ENCODE measurements at places on chromosomes 3 and 15.
A peak's percentile ranks its signal among the peaks of the same experiment; 100 is the strongest.

DNA sequence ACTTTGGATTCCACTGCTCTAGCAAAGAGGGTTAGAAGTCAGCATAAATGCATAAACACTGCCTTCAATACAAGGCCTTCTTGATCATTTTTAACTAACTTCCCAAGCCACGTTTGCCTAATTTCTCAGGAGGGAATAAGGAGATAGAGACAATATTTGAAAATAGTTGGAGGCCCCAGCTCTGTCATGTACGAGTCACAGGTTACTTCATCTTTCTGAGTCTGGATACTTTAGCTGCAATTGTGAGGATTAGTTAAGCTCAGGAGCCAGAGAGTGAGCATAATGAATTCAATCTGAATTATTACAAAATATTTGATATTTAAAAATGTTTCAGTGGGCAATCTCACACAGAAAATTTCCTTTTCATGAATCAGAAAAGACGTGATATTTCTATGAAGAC lies 298.9 kb downstream of the SHOX2 start:
- DNase-seq = peak; percentile 62

DNA sequence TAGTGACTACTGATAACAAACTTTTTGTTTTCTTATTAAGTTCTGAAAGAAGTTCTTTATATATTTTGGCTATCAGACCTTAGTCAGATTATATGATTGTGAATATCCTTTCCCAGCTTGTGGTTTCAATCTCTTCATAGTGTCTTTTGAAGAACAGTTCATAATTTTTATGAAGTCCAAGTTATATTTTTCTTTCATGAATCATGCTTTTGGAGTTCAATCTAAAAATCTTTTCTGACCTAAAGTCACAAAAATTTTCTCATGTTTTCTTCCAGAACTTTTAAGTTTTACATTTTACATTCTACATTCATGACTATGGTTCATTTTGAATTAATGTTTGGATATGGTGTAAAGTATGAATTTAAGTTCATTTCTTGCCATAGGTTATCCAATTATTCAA lies 34.2 kb upstream of the OCA2 start:
- DNase-seq = peak; percentile 36

GRCh38 chr3:117439812-117440211 lies 730.2 kb downstream of the TUSC7 start:
- peak; percentile 31 for DNase-seq

GRCh38 chr3:128794770-128795649 lies 69.0 kb downstream of the RAB7A start:
- peak; percentile 82 for DNase-seq

- peak; percentile 89 for DNase-seq
These were observed 40.7 kb upstream of the LMCD1 start for GRCh38 chr3:8460815-8461456.

DNA sequence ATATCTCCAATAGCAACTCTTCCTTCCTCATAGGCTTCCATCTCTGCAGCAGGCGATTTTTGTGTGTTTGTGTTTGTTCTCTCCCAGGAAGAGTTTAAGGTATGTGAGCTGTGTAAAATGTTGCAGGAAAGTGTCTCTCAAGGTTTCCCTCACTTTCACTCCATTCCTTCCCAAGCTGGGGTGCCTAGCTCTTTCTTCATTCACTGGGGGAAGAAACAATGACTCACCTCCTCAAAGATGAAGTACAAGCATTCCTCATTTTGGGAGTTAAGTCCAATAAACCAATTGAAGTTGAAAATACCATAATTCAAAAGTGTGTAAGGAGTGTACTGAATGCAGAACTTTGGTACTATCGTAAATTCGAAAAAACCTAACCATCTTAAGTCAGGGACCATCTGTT lies 422.7 kb upstream of the CFAP20DC start:
- peak; percentile 42 for DNase-seq

GRCh38 chr3:143881095-143881494 lies 32.8 kb upstream of the SLC9A9 start:
- DNase-seq = no peak
